Effector memory CD4-positive, alpha-beta T cell (primary cell): ENCODE measurements at places on chromosomes 6 and 20.

GRCh38 chr20:48750941-48751635 lies 76.7 kb downstream of the PREX1 start:
- peak overlapping the region; percentile 63 for H3K27ac ChIP-seq
- H3K36me3 ChIP-seq, result peaks cover 23% of the 10 kb centered on the region
- H3K4me1 ChIP-seq, result peaks cover 46% of the 10 kb centered on the region
- DNase-seq, result peak; percentile 49

DNA sequence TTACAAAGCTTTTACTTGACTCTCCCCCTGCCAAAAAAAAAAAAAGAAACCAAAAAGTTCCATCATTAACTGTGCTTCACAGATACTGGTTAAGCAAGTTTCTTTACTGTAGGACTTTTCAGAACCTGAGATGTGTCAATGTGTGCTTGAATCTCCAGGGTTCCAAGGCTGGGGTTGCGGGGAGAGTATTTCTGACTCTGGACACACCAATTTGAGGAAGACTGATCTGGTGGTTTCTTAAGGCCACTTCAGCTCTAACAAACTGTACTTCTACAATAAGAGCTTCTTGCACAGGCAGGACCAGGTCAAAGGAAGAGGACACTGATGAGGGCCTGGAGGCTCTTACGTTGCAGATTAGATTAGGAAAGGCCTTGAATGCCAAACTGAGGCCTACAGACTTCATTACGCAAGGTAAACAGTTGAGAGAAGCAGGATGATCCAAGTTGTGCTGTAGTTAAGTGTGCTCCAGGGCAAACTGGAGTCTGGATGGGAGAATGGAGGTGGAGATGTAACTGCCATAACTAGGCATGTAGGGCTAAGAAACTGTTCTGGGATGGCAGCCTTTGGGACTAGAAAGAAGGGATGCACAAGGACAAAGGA lies 24.4 kb downstream of the COMMD7 start:
- no peak for DNase-seq
- H3K27ac ChIP-seq, result no peak overlapping the region
- H3K27me3 ChIP-seq, result no peaks in the 10 kb centered on the region
- no peak overlapping the region for H3K4me3 ChIP-seq

- no peak overlapping the region for H3K4me3 ChIP-seq
- H3K36me3 ChIP-seq, result no peaks in the 10 kb centered on the region
- H3K27me3 ChIP-seq, result no peaks in the 10 kb centered on the region
Measured at GRCh38 chr6:3610206-3610605, 141.3 kb downstream of the PXDC1 start.

GRCh38 chr6:164889980-164890379 lies 419.4 kb downstream of the C6orf118 start:
- DNase-seq, result no peak
- no peaks in the 10 kb centered on the region for H3K36me3 ChIP-seq
- H3K27ac ChIP-seq, result no peak overlapping the region
- no peak overlapping the region for H3K4me3 ChIP-seq
- H3K27me3 ChIP-seq, result no peaks in the 10 kb centered on the region

DNA sequence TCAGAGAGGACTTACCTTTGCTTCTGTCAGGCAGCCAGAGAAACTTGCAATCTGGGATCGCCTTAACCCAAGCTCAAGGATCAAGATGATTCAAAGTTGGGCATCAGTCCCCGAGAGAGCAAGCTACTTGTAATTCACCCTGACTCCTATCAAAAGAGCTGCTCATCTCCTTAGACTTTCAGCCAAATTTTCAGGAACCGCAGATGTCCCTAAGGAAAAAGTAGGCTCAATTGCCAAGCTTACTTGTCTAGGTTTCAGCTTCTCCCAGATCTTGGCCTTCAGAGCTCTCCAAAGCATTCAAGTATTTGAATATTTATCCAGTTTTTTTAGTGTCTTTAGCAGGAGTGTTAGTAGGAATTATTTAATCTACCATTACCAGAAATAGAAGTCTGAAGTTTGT lies 434.1 kb upstream of the MMS22L start:
- no peaks in the 10 kb centered on the region for H3K4me1 ChIP-seq

GRCh38 chr6:17725083-17725482 lies 18.4 kb upstream of the NUP153 start:
- no peaks in the 10 kb centered on the region for H3K27me3 ChIP-seq
- no peak for DNase-seq
- H3K36me3 ChIP-seq, result no peaks in the 10 kb centered on the region
- H3K4me3 ChIP-seq, result no peak overlapping the region
